ENCODE measurements at places on chromosomes 1 and 21.

DNA sequence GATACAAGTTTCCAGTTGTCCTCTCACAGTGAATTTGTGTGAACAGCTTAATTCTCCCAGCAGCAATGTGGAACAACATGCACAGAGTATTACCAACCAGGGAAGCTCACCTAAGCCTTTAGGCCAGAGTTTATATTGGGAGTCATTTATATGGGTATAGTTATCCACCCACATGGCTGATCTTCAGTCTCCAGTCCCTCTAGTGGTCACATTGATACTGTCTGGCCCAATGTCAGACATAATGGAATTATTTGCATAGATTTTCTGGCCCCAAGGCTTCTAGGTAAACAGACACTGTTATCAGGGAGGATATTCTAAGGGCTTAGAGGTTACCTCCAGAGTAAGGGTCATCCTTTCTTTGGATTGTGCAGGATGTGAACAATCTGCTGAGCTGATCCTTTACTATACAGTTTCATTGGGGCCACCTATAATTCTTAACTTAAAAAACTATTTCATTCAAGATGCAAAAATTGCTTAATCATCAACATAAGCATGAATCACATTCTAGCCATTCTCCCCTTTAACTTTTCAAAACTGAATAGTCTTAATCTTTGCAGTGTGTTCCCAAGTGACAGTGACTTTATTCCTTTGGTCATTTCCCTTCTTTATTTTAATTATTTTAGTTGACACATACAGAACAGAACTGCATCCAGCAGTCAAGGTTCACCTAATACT is 210.9 kb downstream of the LTN1 start:
- no peak for DNase-seq

DNA sequence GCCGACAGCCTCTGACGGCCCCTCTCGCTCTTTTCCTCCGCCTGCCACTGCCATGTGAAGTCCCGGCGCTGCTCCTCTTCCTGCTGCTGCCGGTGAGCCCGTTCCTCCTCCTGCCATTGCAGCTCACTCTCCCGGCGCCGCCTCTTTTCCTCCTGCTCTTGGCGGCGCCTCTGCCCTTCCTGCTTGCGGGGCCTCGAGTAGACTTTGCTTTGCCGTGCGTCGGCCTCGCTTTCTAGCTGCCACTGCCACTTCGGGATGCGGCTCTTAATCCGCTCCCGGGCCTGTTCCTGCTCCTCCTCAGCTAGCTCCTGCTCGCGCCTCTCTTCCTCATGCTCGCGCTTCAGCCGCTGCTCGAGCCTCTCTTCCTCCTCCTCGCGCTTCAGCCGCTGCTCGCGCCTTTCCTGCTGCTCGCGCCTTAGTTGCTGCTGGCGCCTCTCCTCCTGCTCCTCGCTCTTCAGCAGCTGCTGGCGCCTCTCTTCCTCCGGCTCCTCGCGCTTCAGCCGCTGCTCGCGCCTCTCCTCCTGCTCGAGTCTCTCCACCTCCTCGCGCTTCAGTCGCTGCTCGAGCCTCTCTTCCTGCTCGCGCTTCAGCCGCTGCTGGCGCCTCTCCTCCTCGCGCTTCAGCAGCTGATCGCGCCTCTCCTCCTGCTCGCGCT is 4.3 kb downstream of the TCHH start:
- DNase-seq, result no peak

DNA sequence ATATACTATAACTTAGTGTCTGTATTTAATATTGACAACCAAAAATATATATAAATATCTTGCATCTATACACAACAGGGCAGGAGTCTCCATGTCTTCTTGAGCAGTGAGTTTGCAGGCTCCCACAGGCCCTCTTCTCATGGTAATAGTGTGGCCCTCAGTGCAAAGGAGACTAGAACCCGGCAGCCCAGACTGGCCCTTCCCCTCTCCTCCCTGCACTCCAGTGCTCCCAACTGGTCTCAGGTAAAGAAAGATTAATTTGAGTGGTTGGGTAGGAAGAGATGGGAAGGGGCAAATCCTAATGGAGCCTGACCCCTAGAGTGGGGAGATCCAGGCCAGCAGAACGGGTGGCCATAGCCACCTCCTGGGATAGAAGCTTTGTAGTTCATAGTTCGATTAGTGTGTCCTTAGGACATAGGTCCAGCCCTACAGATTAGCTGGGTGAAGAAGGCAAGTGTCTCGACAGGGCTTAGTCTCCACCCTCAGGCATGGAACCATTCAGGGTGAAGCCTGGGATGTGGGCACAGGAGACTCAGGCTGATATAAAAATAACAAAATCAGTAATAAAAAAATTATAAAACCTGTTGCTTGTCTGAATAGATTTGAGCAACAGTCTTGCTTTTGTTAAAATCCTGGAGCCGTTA is 32.3 kb downstream of the SLC2A1 start:
- DNase-seq, result no peak

GRCh38 chr1:183733715-183734114 is 71.2 kb upstream of the RGL1 start:
- no peak for DNase-seq

DNA sequence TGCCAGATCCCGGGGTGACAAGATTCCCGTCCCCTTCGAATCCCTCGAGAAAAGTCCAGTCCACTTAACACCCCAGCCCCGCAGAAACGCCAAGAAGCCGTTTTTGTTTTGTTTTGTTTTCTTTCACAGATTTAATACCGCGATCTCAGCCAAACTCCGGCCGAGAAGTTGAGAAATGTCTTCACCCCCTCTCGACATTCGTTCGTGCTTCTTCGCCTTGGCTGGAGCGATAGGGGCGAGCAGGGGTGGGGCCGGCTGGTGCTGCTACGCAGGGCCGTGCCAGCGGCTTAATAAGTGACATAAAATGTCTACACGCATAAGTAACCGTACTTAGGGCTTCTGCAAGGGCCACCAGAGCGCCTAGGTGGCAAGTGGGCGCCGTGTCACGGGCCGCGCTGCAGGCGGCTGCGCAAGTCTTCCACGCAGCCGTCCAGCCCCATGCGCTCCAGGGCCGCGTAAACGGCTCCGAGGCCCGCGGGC is 4.9 kb downstream of the TNFRSF25 start:
- no peak for DNase-seq

- no peak for DNase-seq
Measured at GRCh38 chr1:201309416-201309815, 26.1 kb downstream of the PKP1 start.

- no peak for DNase-seq
Measured at GRCh38 chr21:46477765-46478164, 19.1 kb downstream of the DIP2A start.

GRCh38 chr1:21436488-21437340 is 3.2 kb upstream of the NBPF3 start:
- DNase-seq, result no peak

GRCh38 chr1:171984262-171984661 is 143.0 kb downstream of the DNM3 start:
- no peak for DNase-seq

- DNase-seq, result no peak
Measured at GRCh38 chr1:166944186-166944967, 31.0 kb downstream of the ILDR2 start.

DNA sequence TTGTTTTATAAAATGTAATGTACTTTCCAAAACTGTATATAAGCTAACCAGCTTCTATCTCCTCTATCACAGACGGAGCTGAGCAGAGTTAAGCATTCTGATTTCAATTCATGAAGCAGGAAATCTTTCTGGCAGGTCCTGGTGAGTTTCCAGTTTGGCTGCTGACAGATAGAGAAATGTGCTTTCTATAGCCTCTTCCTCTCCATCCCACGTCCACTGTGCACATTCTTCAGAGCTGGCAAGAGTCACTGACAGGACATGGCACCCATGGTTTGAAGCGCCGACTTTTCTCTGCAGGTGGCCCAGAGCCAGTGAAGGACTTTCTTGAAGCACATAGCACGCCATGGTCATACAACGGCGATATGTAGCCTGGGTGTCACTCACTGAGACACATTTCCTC is 52.3 kb upstream of the POU2F1 start:
- DNase-seq, result no peak

DNA sequence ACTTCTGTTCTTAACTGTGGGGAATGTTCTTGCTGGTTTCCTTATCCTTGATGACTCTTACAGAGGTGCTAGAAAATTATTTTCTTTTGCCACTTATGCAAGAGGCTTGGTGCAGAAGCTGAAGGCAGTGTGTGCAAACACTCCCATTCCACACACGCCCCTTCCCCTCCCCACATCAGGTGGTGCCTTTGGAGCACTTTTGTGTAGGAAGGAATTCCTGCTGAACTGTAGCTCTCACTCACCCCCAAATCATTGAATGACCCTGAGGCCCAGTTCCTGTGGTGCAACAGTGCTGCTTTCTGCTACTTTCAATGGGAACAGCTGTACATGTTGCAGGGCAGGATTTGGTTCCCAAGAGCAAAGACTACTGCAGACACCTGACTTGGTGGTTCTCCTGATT is 101.8 kb downstream of the CD247 start:
- no peak for DNase-seq

DNA sequence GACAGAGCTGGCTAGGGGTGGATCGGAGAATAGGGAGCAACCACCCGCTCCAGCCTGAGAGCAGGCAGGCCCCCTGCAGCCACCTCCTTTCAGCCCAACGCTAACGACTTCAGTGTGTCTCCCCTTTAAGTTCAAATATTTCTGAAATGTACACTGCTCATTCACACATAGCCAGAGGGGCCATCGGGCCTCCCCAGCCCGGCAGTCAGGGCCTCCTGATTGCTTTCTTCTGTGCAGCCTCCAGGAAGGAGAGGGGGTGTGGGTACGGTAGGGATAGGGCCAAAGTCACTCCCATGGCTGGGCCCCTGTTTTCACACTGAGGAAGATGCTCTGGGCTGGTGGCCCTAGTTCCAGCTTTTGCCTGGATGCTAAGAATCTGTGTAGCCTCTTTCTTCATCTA is 64.8 kb downstream of the EPHB2 start:
- DNase-seq, result no peak

GRCh38 chr1:32925403-32926162 is 24.4 kb upstream of the TMEM54 start:
- no peak for DNase-seq

- no peak for DNase-seq
Measured at GRCh38 chr1:21292984-21293536, 2.8 kb upstream of the ECE1 start.

- no peak for DNase-seq
Measured at GRCh38 chr21:45209046-45209445, 78.6 kb downstream of the POFUT2 start.

DNA sequence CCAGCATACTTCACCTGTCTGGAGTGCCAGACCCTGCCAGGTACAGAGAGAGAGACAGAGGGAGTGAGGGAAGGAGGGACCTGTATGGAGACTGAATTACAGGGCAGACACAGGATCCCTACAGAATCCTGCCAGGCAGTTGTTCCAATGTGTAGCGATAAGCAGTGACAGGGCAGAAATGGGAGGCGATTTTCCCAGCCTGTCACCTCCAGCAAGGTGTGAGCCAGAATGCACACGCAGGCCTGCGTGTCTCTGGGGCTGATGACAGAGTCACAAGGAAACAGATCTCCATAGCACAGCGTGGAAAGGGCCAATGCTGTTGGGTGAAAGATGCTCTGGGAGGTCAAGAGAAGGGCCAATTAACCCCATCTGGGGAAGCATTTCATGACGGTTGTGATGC is 111.3 kb downstream of the HIVEP3 start:
- DNase-seq, result no peak

DNA sequence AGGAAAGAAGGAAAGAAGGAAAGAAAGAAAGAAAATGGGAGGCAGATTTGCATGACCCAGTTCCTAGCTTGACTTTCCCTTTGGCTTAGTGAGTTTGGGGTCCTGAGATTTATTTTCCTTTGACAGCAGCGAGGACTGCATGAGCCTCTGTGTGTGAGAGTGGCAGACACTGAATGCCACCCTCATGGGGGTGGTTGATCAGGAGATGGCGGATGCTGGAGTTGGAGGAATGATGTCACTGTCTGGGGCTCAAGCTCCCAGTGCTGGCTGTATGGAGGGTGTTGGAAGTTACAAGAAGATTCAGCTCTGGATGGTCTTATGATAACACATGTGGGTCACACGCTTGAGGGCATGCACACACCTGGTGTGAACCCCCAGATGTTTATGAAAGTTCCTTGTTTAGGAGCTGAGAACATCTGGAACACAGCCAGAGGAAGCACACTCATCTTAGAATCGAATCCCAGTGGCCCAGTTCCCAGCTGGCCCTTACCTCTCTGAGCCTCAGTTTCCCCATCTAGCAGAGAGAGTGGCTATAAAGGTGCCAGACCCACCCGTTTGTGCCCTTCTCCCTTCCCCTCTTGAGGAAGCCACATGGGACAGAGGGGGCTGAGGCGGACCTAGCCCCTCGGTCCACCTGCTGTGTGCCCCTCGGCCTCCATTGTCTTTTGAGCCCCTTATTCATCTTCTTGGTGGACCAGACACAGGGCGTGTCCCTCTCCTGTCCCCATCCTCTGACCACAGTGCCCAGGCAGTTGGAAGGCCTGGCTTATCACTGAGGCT is 5.7 kb downstream of the PADI4 start:
- DNase-seq, result no peak

- no peak for DNase-seq
Measured at GRCh38 chr1:149986486-149987296, 23.8 kb downstream of the OTUD7B start.

GRCh38 chr1:7885513-7886404 is 32.9 kb upstream of the UTS2 start:
- DNase-seq, result no peak

- DNase-seq, result no peak
Measured at GRCh38 chr1:248804771-248805681, 20.7 kb downstream of the SH3BP5L start.

GRCh38 chr21:41170859-41171609 is 3.1 kb downstream of the BACE2 start:
- DNase-seq, result no peak

DNA sequence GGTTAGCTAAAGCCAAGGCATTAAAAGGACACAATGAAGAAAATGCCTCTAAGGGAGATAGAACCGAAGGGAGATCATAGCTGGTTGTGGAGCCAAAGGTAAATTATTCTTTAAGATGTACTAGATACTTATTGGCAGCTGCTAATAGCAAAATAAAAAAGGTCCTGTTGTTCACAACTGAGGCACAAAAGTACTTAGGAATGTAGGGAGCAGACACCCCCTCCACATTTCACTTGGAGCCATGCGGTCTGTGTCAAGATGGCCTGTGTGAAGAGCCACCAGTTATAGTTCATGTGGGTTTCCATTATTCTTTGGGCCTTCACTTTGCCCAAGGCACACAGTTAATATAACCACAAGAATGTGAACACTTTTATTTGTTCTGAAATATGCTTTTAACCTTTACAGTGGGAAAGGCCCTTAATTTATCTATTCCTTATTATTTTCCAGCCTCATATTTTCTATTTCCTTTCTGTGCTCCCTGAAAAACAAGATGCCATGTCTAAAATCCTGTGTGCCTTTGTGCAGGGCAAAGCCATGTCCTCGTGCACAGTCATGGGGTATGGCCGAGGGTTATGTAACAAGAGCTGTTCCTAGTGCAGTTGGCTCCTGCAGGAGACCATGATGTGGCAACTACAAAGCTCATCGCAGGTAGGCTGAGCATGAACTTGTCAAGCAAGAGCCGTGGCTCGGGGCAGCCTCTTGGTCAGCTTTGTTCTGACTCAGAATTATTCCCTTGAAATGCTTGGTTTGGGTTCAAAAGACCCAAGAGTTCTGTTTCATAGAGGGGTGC is 16.2 kb upstream of the WDR26 start:
- DNase-seq, result no peak

Data from stimulated activated CD4-positive, alpha-beta T cell treated with anti-CD3 and anti-CD28 coated beads, Interleukin-15, amount 100 ng/mL, for 1 hour (primary cell).